ENCODE measurements at places on chromosomes 1 and 21. TPM values are rescaled to one million over a fixed set of nuclear protein-coding genes. Genes with fewer than 3 reads are reported as not detected.

The PROK1 gene
- total RNA-seq, result not detected

The RBP7 gene
- not detected for total RNA-seq

The LCE1F gene
- total RNA-seq, result not detected

The XCL1 gene
- total RNA-seq, result not detected

The OR2T2 gene
- total RNA-seq, result not detected

The FAAP20 gene
- 62.4 TPM for total RNA-seq

The ZYG11A gene
- 0.86 TPM for total RNA-seq
